ENCODE measurements at places on chromosomes 16 and 17.

- peak; percentile 74 for DNase-seq
Observed at GRCh38 chr16:30054959-30055553, 10.5 kb upstream of the ALDOA start.

DNA sequence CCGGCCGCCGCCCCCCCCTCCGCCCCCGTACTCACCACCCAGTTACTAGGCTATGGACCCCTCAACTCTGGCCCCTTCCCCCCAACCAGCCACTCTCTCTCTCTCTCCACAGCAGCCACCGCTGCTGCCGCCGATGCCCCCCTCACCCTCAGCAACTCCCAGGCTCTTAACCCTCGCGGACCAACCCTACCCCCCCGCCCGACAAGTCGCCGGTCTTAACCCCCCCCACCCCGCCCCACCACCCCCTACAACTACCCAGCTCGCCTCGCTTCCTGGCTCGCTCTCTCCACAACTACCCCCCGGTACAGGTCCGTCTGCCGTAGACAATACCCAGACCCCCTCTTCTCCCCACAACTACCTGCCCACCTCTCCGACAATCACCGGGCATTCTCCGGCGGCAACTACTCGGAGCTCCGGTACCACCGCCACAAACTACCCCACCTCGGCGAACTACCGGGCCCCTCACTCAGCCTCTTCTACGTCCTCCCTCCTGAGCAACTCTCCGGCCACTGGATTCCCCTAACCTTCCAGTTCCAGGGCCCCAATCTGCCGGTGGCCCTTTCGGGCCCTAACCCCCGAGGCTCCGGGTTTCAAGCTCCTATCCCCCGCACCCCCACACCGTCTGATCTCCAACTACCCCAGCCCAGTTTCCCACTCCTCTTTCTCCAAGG, 702 bp downstream of the PHF23 start:
- DNase-seq = peak; percentile 45

GRCh38 chr16:106623-107324, 28.7 kb downstream of the MPG start:
- peak; percentile 91 for DNase-seq

GRCh38 chr16:68236137-68236825, 354 bp upstream of the ESRP2 start:
- no peak for DNase-seq

- DNase-seq = no peak
Observed at GRCh38 chr16:13921328-13921727, 1.4 kb downstream of the ERCC4 start.

GRCh38 chr17:2266045-2266864, 37.3 kb downstream of the SMG6 start:
- no peak for DNase-seq

DNA sequence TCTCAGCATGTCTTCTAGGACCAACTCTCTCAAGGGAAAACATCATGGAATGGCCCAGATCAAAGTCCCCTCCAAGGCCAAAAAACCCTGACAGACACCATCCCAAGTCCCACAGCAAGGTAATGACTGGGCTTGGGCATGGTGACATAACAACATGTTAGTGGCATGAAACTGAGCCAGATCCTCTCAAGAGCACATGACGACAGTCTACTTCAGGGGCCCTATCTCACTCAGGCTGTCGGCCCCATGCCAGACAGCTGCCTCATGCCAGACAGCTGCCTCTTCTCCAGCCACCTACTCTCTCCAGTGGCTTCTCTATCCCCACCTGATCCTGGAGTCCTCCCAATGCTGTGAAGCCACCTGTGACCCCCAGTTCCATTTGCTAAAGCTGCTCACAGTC, 18.4 kb downstream of the HSD11B2 start:
- DNase-seq = no peak

DNA sequence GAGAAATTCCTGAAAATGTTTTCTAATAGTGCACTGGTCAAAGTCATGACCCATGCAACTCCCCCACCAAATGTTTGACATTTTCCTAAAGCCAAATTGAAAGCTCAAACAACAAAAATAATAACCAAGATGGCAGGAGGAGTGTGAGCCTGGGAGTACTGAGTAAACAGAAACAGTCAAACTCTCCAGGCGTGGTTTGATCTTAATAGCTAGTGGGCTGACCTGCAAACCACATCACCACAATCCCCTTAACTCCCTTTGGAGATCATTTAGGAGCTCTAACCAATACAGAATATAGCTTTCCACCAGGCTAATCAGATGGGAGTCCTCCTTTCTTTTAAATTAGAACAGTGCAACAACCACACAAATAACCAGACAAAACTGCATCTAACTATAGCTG, 19.2 kb upstream of the MEIOC start:
- no peak for DNase-seq

GRCh38 chr17:81930142-81931125, 2.9 kb upstream of the MAFG start:
- DNase-seq = no peak

DNA sequence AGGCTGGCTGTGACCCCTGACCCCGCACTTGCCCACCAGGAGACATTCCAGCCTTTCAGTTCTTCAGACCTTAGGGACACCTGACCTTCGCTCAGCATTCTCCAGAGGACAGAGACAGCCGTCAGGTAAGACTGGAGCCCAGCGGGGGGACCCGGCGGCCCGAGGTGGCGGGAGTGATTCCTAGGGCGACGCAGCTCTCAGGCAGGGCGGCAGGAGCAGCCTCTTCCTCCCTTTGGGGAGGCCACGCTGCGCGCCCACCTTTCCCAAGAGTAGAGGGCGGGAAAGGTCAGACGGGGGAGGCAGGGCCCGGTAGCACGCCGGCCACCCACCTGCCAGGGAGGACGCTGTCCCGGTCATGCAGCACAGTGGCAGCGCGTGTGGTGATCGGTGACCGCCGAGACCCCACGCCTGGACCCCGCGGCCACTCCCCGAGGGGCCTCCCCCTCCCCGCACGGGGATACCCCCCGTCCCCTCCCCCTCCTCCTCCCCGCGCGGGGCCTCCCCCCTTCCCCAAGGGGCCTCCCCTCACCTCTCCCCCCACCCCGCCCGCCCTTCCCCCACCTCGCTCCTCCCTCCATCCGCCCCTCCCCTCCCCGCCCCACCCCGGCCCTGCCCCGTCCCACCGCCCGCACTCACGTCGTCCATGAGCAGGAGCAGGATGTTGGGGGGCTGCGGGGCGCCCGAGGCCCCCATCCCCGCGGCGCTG, 472 bp downstream of the GALNS start:
- peak; percentile 89 for DNase-seq

GRCh38 chr16:1510941-1511351, 17.8 kb downstream of the TELO2 start:
- DNase-seq = no peak

- no peak for DNase-seq
Observed at GRCh38 chr16:84614968-84615813, 2.7 kb downstream of the COTL1 start.

GRCh38 chr17:1871756-1872155, 42.0 kb downstream of the RPA1 start:
- no peak for DNase-seq

DNA sequence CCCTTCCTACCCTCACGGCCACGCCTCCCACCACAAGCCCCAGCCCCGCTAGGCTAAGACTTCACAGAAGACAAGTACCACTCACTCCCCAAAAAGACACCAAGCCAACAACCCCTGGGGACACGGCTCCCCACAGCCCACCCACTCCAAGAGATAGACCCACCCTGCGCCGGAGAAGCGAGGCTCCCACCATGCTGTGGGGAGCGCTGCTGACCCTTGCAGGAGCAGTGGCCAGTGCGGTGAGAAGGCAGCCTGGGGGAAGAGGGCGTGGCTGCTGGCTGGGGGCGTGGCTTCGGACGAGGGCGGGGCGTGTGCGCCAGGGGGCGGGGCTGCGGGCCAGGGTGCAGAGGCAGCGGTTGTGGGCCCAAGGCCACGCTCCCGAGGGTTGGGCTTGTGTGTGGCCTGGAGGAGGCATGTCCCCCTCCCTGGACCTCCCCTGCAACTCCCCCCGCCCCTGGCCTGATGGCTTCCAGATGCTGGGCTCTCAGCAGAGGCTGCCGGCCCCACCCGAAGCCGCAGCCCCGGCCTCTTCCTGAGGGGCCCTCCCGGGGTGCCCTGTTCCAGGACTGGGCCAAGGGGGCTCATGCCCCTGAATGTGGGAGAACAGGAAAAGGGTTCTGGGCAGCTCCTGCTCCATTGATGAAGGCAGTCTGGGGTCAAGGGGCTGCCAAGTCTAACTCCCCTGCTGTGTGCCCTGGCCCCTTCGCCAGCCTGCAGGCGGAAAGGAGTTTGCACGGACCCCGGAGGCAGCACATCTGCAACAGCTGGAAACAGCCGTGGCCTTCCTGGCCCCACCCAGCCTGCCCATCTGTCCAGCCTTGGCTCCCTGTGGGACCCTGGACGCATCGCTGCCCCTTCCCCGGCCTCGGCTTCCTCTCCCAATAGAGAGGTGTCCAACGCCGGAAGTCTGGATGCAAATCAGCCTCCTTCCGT, 9.1 kb downstream of the TFAP4 start:
- peak; percentile 89 for DNase-seq

GRCh38 chr17:47276444-47276843, 22.8 kb downstream of the ITGB3 start:
- DNase-seq = no peak

DNA sequence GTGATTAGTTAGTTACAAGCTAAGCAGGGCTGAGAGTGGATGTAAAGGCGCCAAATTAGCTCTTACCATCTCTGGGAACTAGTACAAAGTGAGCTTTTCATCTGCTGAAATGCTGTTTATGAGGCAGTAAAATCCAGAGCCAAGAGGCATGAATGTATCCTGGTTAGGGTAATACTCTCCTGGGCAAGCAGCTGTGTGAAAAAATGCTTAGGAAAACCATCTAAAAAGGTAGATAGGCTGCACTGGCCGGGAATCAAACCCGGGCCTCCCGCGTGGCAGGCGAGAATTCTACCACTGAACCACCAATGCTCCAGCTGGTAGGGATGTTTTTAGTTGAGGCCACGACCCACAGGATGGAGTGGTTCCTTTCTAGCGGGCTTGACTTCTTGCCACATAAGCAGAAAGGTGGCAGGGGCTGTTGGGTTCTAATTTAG, 23.0 kb downstream of the VAC14 start:
- no peak for DNase-seq

DNA sequence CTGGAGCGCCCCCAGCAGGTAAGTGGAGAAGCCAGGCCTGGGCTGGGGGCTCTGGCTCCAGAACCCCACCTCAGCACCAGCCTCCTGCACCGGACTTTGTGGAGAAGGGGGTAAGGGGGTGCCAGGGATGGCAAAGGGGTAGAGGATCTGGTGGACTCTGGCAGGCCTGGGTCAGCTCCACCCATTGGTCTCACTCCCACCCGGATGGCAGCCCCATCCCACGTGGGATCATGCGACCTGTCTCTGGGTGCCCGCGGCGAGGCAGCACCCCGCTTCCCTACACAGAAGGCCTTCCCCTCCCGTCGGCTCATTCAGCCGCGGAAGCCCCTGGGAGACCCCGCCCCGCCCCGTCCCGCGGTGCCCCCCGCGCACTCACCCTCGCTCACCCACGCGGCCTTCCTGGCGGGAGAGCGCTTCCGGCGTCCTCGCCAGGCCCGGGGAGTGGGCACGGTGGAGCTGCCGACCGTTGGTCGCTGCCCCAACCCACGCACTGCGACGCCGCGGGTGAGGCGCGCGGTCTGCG, 498 bp upstream of the PLEKHG4 start:
- peak; percentile 74 for DNase-seq

- DNase-seq = no peak
Observed at GRCh38 chr16:46558018-46558417, 63.2 kb downstream of the SHCBP1 start.

DNA sequence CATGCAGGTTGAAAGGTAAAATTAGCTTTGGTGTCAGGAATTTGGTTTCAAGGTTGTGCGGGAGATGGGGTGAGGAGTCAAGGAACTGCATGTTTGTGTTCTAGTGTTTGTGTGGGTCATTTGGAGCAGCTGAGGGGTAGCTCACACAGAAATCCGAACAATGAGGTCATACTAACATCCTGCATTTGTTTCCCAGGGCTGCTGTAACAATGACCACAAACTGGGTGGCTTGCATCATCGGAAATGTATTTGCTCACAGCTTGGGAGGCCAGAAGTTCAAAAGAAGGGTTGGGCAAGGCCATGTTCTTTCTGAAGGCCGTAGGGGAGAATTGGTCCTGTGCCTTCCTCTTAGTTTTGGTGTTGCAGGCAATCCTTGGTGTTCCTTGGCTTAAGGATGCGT, 287.4 kb downstream of the HAPSTR1 start:
- no peak for DNase-seq

DNA sequence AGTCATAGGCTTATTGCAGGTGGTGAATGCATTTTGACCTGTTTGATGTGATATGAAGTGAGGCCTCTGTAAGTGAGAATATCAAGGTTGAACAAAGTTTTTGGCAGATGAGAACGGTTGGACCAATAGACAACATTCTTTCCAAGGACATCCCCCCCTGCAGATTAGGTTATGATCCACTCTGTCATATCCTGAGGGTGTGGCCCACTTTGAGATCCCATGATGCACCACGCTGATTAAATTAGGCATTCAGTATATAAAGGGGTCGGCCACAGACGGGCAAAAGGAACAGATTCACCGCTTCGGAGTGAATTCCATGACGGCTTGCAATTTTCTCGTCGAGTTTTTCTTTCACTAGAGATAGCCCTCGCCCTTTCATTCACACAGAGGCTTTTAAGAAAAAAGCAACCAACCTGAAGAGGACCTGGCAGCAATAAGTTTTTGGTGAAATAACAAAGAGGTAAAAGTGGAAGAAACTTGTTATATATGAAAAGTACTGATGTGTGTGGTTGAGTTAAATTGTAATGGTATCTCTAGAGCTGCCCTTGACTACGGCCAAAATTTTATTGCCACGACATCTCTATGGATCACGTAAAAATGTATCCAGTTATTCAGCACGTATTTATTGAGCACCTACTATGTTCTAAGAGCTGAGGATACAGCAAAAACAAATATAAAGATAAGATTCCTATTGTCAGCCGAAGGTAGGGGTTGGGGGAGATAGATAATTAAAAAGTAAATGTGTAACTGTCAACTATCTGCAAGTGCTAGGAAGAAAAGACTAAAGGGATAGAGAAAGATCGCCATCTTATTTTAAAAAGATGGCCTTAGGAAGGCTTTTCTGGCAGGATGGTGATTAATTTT, 1.7 kb upstream of the RBBP6 start:
- peak; percentile 43 for DNase-seq

- DNase-seq = no peak
Observed at GRCh38 chr16:88017587-88018101, 66.4 kb downstream of the BANP start.

- DNase-seq = no peak
Observed at GRCh38 chr16:82715833-82716232, 89.1 kb downstream of the CDH13 start.

DNA sequence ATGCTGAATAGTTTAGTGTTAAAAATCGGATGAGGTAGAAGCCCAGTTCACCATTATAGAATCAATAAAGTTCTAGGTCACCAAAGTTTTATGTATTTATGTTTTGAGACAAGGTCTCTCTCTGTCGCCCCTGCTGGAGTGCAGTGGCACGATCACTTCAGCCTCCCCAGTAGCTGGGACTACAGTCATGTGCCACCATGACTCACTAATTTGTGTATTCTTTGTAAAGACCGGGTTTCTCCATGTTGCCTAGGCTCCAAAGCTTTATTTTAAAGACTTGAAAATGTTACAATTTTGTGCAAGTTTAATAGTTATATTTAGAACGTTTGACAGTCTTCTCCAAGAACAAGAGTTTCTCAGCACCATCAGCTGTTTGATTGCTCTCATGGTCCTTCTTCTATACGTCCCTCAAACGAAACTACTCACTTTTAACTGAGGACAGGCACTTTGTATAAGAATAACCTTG, 32.1 kb downstream of the NDE1 start:
- peak; percentile 60 for DNase-seq

Measured in K562 (cell line).